Natural killer cell (primary cell): ENCODE measurements at places on chromosomes 12 and 14. TPM values are rescaled to one million over a fixed set of nuclear protein-coding genes. Genes with fewer than 3 reads are reported as not detected.

- no peaks in the 10 kb centered on the region for H3K36me3 ChIP-seq
- DNase-seq: no peak
- H3K27ac ChIP-seq: no peak overlapping the region
- no peak overlapping the region for H3K4me3 ChIP-seq
- no peaks in the 10 kb centered on the region for H3K27me3 ChIP-seq
These were observed 121.9 kb upstream of the SLC38A2 start for GRCh38 chr12:46494424-46494823.

DNA sequence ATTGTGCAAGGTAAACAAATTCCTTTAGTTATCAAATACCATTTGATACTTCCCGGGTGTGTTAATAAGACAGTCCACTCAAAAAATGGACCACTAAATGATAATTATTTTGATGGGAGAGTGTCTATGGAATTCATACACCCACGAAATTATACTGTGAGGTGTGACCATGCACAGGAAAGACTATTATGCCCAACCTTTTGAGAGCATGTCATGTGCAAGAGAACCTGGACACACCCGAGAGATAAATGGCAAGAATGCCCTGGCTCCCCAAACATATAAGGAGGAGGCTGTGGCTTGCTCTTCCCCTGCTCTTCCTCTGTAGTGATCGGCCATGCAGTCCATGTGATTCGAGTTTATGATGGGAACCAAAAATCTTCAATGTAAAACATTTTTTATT is 119.5 kb upstream of the BCL2L14 start:
- H3K27me3 ChIP-seq: peaks cover 2% of the 10 kb centered on the region
- no peak overlapping the region for H3K27ac ChIP-seq
- H3K4me1 ChIP-seq: no peaks in the 10 kb centered on the region
- DNase-seq: no peak

- no peak overlapping the region for H3K4me3 ChIP-seq
- H3K4me1 ChIP-seq: no peaks in the 10 kb centered on the region
- no peaks in the 10 kb centered on the region for H3K27me3 ChIP-seq
- H3K27ac ChIP-seq: no peak overlapping the region
- DNase-seq: no peak
These were observed 105.4 kb downstream of the GPHN start for GRCh38 chr14:66613344-66613743.

Gene CLEC6A
- total RNA-seq: not detected

DNA sequence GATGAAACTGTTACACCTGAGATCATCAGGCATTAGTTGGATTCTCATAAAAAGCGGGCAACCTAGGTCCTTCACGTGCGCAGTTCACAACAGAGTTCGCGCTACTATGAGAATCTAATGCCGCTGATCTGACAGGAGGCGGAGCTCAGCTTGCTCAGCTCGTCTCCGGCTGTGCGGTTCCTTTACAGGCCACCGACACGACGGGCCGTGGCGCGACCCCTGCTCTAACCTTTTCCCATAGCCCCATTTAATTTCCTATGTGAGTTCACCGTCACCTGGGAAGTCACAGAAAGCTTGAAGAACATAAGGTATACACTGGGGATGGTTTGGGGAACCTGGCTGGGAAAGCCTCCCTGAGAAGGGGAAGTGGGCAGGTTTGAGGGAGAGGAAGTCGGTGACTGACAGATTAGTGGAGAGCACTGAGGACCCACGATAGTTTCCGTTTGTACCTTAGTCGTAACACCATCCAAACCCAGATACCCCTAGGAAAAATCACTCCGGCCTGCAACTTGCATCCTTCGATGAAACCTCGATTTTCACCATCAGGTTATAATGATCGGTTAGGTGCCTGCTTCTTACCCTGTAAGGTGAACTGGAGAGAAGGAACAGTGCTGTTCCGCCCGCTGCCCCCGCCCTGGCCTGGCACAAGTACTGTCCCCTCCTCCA is 2.8 kb upstream of the AAAS start:
- peak overlapping the region; percentile 57 for H3K4me3 ChIP-seq
- peaks cover 38% of the 10 kb centered on the region for H3K4me1 ChIP-seq
- H3K27ac ChIP-seq: peak overlapping the region; percentile 89
- H3K36me3 ChIP-seq: no peaks in the 10 kb centered on the region
- H3K27me3 ChIP-seq: no peaks in the 10 kb centered on the region
- DNase-seq: peak; percentile 41

GRCh38 chr14:97138801-97139200 is 341.6 kb downstream of the VRK1 start:
- DNase-seq: no peak
- no peaks in the 10 kb centered on the region for H3K36me3 ChIP-seq
- H3K27me3 ChIP-seq: no peaks in the 10 kb centered on the region
- no peak overlapping the region for H3K27ac ChIP-seq

Gene MOK
- total RNA-seq: 3.9 TPM

DNA sequence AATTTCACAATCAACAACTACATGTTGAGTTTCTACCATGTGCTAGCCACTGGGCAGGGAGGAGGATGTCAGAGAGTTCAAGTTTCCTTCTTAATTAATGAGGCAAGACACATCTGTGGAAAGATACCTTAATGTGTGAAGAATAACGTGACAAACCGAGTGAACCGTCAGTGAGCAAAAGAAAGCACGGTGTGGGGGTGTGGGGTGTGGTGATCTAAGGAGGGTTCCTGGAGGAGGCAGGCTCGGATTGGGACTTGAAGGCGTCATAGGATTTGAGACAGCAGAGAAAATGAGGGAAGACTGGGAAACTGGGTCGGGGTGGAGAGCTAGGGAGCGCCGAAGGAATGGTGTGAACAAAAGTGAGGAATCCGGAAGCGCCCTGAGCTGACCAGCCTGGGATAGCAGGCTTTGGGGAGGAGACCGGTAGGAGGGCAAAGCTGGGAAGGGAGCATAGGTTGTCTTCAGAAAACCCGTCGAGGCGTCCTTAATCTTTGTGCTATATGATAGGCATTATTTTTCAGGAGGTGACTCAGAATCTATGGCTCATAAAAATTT is 22.3 kb downstream of the GALNT8 start:
- H3K27ac ChIP-seq: no peak overlapping the region
- no peak overlapping the region for H3K4me3 ChIP-seq
- no peaks in the 10 kb centered on the region for H3K36me3 ChIP-seq
- no peak for DNase-seq
- H3K27me3 ChIP-seq: no peaks in the 10 kb centered on the region

DNA sequence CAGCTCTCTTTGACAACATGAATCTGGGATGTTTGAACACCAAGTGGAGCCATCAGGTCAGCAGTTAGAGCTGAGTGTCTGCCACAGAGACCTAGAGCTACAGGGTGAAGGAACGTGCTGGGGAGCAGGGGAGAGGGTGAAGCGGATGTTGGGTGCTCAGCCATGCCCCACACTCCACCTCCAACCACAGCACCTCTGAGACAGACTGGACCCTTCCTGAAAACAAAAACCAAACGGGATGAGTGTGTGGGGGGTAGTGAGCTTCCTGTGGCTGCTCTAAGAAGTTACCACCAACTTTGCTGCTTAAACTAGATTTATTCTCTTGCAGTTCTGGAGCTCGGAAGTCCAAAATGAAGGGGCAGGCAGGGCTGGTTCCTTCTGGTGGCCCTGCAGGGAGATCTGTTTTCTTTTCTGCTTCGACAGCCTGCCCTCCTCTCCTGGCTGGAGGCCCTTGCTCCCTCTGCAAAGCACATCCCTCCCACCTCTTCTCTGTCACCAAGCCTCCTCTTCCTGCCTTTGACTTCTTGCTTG is 5.6 kb upstream of the GOLGA3 start:
- peaks cover 19% of the 10 kb centered on the region for H3K4me1 ChIP-seq
- DNase-seq: no peak
- H3K27ac ChIP-seq: peak overlapping the region; percentile 47
- H3K4me3 ChIP-seq: no peak overlapping the region
- H3K36me3 ChIP-seq: peaks cover 3% of the 10 kb centered on the region

- no peak overlapping the region for H3K27ac ChIP-seq
- H3K4me1 ChIP-seq: peaks cover 14% of the 10 kb centered on the region
- no peak for DNase-seq
- no peak overlapping the region for H3K4me3 ChIP-seq
- no peaks in the 10 kb centered on the region for H3K36me3 ChIP-seq
These were observed 137.5 kb upstream of the CCND2 start for GRCh38 chr12:4135919-4136605.

GRCh38 chr12:75735853-75736252 is 224.4 kb upstream of the KRR1 start:
- H3K27ac ChIP-seq: no peak overlapping the region
- no peak for DNase-seq
- no peak overlapping the region for H3K4me3 ChIP-seq
- H3K27me3 ChIP-seq: no peaks in the 10 kb centered on the region
- no peaks in the 10 kb centered on the region for H3K4me1 ChIP-seq

GRCh38 chr14:68729556-68729955 is 63.3 kb downstream of the ZFP36L1 start:
- H3K4me1 ChIP-seq: peaks cover 19% of the 10 kb centered on the region
- no peak overlapping the region for H3K27ac ChIP-seq
- no peak overlapping the region for H3K4me3 ChIP-seq
- DNase-seq: no peak

- no peak for DNase-seq
- H3K36me3 ChIP-seq: no peaks in the 10 kb centered on the region
- H3K27me3 ChIP-seq: no peaks in the 10 kb centered on the region
- H3K27ac ChIP-seq: no peak overlapping the region
- H3K4me3 ChIP-seq: no peak overlapping the region
- H3K4me1 ChIP-seq: no peaks in the 10 kb centered on the region
These were observed 93.4 kb upstream of the CPM start for GRCh38 chr12:69026336-69026735.

DNA sequence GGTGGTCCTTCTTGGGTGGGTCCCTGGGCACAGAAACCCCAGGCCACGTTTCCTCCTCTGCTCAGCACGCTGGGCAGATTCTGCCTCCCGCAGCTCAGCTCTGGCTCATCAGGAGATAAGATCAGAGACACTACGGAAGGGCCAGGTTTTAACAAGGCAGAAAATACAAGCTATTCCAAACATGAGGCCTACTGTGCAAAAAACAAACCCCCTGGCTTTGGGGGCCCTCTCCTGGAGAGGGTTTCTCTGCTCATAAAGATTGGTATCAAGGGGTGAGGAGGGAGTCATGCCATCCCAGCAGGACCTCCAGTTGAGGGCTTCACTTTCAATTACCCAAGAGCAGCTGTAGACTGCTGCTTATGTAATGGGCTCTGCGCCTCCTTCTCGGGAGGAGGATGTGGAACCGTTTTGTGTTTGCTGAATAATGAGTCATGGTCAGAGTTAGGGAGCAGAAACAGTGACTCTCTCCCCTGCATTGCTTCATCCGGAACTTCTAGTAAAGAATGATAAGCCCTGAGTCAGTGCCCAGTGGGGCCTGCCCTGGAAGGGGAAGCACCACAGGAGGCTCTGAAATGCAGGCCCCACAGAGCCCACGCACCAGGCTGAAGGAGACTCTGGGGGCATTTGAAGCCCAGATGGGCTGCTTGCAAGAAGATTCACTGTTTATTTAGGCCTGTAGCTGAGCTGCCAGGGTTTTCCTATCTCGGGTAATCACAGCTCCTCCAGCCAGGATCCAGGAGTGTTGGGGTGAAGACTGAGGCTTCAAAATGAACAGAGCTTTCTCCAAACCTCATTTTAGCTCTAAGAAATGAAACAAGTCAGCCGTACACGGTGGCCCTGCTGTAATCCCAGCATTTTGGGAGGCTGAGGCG is 79.3 kb downstream of the SSPN start:
- DNase-seq: peak; percentile 21
- no peaks in the 10 kb centered on the region for H3K27me3 ChIP-seq
- no peak overlapping the region for H3K4me3 ChIP-seq
- H3K27ac ChIP-seq: no peak overlapping the region

DNA sequence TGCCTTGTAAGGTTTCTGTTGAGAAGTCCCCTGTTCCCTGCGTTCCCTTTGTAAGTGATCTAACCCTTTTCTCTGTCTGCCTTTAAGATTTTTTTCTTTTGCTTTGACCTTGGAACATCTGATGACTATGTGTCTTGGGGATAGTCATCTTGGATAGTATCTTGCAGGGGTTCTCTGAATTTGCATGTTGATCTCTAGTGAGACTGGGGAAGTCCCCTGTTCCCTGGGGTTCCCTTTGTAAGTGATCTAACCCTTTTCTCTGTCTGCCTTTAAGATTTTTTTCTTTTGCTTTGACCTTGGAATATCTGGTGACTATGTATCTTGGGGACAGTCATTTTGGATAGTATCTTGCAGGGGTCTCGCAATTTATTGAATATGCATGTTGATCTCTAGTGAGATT is 38.2 kb upstream of the TMX1 start:
- H3K4me1 ChIP-seq: peaks cover 5% of the 10 kb centered on the region
- H3K36me3 ChIP-seq: no peaks in the 10 kb centered on the region
- no peak for DNase-seq

GRCh38 chr12:107091381-107091780 is 2.0 kb downstream of the CRY1 start:
- H3K27ac ChIP-seq: no peak overlapping the region
- no peaks in the 10 kb centered on the region for H3K27me3 ChIP-seq
- H3K4me1 ChIP-seq: peaks cover 19% of the 10 kb centered on the region
- no peaks in the 10 kb centered on the region for H3K36me3 ChIP-seq
- DNase-seq: no peak

DNA sequence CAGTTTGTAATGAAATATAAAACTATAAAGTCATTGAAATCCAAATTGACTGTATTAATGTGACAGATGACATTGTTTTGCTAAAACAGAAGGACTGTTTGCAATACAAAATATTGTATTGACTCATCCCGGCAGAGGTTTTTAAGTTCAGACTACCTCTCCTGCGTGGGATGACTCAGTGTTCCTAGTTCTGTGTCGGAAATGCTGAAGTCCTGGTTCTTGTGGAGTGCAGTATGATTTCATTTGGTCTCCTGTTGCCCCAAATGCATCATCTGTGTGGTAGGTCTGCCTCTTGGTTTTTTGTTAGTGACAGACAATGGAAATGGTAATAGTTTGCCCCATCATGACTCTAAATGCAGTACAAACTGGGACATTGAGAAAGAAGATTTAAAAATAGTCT is 27.8 kb downstream of the PELI2 start:
- H3K27ac ChIP-seq: no peak overlapping the region
- H3K4me1 ChIP-seq: peaks cover 11% of the 10 kb centered on the region
- DNase-seq: no peak
- no peak overlapping the region for H3K4me3 ChIP-seq

GRCh38 chr12:66648033-66648735 is 30.7 kb downstream of the GRIP1 start:
- H3K27me3 ChIP-seq: no peaks in the 10 kb centered on the region
- H3K36me3 ChIP-seq: no peaks in the 10 kb centered on the region
- H3K27ac ChIP-seq: no peak overlapping the region

DNA sequence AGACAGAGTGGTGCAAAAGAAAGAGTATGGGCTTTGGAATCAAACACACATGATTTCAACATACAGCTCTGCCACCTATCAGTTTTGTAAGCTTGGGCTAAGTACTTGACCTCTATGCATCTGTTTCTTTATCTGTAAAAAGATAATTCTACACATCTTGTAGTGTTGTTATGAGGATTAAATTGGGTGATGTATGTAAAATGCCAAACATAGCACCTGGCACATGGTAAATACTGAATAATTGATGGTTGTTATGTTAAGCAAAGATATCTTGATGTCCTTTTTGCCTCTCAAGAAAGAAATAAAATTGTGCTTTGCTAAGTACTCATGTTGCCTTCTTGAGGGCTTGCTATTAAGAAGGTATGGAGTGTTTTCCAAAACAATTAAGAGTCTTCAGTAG is 2.3 kb upstream of the CSRP2 start:
- H3K4me1 ChIP-seq: peaks cover 13% of the 10 kb centered on the region
- H3K4me3 ChIP-seq: no peak overlapping the region
- no peak overlapping the region for H3K27ac ChIP-seq
- no peak for DNase-seq

Gene GALNT16
- not detected for total RNA-seq

Gene OGFOD2
- total RNA-seq: 23.7 TPM

GRCh38 chr12:29781188-29781587 is 2.6 kb downstream of the TMTC1 start:
- DNase-seq: no peak
- H3K4me1 ChIP-seq: peaks cover 4% of the 10 kb centered on the region
- peaks cover 19% of the 10 kb centered on the region for H3K27me3 ChIP-seq
- no peaks in the 10 kb centered on the region for H3K36me3 ChIP-seq
- no peak overlapping the region for H3K4me3 ChIP-seq
